Activated CD8-positive, alpha-beta memory T cell treated with anti-CD3 and anti-CD28 coated beads for 24 hours (primary cell): ENCODE measurements at places on chromosomes 2 and 18.

DNA sequence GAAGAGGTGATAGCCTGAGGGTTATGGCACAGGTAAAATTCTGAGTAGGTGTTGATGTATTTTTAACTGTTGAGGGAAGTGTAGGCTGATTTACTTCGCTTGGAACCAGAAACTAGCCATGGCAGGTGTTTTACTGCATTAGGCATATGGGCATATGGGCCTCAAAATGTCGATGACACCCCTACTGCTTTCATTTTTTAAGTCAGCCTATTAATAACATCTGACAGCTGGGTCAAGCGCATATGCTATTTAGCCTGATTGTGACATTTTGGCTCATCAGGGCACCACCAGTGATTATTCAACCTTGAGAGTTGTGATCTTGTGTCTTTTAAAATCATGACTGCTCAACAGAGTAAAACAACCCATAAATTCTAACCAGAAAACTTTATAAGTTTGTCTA is 1396.9 kb upstream of the NXPH2 start:
- DNase-seq, result no peak

GRCh38 chr2:64809216-64809615 is 155.5 kb upstream of the SERTAD2 start:
- no peak for DNase-seq

DNA sequence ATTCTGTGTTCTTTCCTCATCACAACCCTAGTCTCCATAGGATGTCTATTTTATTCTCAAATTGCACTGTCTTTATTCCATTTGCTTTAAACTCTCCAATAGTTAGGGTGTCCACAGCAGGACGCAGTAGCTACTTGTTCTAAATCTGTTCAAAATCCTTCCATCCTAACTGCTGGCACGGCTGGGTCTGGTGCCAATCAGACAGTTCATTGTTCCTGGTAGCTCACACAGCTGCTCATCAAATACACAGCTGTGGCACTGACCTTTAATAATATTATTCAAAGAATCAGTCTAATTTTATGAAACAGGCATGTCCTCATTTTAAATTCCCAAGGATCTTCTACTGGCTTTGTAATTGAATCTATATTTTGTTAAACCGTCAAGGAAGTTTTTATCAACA is 59.7 kb upstream of the TMEFF2 start:
- no peak for DNase-seq

DNA sequence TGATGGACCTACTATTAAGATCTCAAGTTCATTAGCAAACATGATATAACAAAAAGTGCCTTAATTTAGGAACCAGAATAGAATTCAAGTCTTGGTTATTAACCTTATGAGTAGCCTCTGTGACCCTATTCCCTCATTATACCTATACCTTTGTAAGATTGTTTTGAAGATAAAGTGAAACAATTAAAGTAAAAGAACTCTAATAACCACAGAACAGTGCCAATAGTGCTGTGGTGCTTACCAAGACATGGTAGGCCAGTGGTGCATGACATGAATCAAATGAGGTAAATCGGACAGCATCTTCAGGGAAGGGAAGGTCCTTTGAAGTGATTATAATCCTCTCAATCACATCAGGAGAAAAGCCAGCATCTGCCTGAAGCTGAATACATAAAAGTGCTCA is 36.4 kb downstream of the METTL4 start:
- DNase-seq, result no peak

- no peak for DNase-seq
Measured at GRCh38 chr2:3876685-3877084, 173.3 kb downstream of the DCDC2C start.

- no peak for DNase-seq
Measured at GRCh38 chr18:524466-524865, 24.0 kb upstream of the COLEC12 start.
